ENCODE measurements at places on chromosomes 1 and 21.

DNA sequence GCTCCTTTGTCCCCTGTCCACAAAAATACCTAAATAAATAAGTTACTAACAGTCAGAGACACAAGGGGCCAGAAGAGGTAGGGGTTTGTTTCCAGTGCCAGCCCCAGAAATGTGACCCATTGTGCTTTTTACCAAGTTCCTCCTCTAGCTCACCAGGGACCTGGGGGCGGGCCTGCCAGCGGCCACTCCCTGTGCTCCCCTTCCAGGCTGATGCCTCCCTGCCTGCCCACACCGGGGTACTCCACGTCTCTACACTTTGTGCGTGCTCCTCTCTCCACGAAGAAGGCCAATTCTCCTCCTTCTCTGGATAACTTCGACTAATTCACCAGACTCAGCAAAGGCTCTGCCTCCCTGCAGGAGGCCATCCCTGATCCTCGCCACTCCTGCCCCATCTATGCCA lies 72.1 kb downstream of the BCAR3 start:
- DNase-seq = no peak

DNA sequence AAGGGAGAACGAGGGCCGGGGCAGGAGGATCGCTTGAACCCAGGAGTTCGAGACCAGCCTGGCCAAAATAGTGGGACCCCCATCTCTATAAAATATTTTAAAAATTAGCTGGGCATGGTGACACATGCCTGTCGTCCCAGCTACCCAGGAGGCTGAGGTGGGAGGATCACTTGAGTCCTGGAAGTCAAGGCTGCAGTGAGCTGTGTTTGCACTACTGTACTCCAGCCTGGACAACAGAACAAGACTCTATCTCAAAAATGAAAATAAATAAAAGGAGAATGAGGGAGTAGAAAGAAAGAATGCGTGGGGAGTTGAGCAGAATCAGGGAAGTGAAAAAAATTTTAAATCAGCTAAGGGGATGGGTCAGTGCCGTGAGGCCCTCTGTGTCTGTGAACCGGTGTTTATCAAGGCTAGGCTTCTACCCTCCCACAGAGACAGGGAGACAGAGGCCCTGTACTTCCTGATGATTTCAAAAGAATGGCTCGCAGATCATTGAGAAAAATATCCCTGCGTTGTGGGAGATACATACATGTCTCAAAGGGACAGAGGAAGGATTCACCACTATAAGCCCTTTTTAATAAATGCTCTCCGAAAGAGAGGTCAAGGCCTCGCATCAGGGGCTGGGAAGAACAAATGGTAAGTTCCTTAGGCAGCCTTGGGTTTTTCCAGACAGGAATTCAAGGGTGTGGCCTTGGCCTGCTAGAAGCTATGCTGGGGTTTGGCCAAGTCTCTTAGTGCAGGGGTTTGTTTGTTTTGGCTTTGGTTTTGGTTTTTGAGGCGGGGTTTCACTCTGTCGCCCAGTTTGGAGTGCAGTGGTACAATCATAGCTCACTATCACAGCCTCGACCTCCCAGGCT lies 20.7 kb downstream of the IL10RB start:
- peak; percentile 61 for DNase-seq

DNA sequence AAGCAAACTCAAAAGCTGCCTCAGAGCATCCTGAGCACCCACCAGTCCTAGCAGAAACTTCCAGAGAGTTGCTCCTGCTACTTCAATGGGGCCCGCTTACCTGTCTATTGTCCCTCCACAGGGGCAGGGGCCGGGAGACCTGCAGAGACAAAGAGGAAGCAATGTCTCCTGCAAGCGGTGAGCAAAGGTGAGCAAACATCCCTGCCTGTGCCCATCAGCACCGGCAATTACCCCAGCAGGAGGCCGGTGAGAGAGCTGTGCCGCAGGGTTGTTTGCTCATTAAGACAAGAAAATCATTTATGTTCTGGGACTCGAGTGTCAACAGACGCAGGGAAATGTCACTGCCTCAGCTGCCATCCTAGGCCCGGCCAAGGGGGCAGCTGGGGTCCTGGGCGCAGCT lies 53.8 kb upstream of the TARDBP start:
- no peak for DNase-seq

- peak; percentile 19 for DNase-seq
Measured at GRCh38 chr21:16113052-16113715, 383.4 kb downstream of the USP25 start.

GRCh38 chr1:225685476-225686176 lies 32.7 kb upstream of the ENAH start:
- no peak for DNase-seq

- DNase-seq = no peak
Measured at GRCh38 chr1:77348549-77348948, 66.7 kb downstream of the AK5 start.

DNA sequence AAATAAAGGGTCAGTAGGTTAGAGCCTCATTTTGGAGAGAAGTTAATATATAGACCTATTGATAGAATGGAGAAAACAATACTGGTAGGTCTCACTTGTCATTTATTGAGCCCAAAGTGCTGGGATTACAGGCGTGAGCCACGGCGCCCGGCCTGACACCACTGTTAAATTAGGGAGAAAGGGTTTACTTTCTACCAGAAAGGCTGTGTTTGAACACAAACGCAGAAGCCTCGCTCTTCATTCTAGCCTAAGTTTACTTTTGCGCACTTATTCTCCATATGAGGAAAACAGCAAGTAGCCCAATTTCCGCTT lies 710 bp upstream of the PRPF3 start:
- no peak for DNase-seq

DNA sequence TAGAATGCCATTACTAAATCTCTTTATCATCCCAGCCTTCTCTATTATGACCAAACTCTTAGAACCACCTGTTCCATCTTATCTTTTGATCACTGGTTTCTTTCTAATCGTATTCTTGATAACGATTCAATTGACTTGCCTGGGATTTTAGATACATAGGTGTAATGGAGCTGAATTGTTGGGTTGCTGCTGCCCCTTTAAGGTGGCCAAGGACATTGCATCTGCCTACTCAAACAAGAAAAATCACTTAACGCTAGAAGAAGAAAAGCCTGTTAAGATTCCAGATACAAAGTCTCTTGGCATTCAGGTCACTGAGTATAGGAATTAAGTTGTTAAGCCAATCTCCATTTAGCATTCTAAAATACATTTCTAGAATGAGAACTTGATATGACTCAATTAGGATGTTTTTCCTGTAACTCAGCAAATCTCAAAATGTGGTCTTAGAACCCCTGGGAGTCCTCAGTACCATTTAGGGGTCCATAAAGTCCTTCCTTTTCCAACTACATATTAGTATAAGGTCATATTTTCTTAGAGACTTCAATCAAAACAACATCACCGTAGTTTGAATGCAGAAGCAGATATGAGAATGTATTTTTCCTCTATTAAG lies 12.4 kb downstream of the NEXN start:
- peak; percentile 69 for DNase-seq

- no peak for DNase-seq
Measured at GRCh38 chr1:155247667-155248553, 7.4 kb downstream of the ENTREP3 start.

DNA sequence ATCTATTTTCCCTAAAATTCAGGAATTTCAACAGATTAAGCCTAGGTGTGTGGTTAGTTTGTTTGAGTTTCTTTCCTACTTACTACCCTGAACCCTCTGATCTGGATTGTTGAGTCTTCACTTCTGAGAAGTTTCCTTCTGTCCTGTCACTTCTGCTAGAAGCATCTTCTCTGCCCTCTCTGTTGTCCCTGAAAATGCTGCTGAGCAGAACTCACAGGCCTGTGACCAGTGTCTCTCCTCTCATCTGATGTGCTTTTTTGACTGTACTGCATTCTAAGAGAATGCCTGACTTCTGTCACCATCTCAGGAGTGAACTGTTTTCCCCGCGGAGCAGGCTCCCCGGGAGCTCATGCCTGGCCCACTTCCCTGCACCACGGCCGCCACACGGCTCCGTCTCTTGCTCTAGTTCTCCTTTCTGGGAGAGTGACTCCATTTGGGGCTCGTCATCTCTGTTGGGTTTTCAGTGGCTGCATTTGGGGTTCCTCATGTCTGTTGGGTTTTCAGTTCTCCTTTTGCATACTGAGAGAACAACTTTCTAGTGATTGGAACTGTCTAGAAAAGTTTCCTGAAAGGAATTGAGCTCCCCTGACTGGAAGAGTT lies 77.9 kb downstream of the POFUT2 start:
- DNase-seq = no peak

DNA sequence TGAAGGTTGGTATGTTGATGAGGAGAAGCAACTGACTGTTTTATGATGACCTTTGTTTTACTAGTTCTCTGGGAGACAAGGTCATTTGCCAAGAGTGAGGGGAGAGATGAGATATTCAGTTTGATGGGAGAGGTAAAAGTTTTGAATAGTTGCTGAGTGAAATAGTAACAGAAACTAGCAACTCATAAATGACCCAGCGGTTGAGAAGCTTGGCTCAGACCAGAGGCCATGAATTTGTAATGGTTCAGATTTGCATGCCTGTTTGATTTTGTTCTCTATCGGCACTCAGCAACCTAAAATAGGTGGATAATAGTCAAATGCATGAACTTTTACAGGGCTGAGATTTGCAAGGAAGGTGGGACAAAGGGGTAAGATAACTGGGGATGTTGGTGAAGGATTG lies 6.6 kb downstream of the CCDC30 start:
- no peak for DNase-seq

- peak; percentile 35 for DNase-seq
Measured at GRCh38 chr1:57820356-57821095, 396.7 kb upstream of the DAB1 start.

DNA sequence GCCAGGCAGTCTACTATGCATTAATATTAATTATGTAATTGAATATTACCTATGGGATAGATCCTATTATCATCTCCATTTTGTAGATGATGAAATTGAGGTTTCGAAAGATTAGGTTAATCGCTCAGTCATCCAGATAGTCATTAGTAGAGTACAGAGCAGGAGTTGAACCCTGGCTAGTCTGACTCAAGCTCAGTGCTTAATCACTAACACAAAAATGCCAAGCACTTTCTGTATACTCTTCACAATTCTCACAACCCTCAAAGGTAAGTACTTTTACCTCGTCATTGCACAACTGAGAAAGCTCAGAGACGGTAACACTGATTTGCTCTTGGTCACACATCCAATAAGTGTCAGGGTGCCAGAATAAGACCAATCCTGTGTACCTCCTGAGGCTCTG lies 280.2 kb upstream of the PLXNA2 start:
- peak; percentile 6 for DNase-seq

DNA sequence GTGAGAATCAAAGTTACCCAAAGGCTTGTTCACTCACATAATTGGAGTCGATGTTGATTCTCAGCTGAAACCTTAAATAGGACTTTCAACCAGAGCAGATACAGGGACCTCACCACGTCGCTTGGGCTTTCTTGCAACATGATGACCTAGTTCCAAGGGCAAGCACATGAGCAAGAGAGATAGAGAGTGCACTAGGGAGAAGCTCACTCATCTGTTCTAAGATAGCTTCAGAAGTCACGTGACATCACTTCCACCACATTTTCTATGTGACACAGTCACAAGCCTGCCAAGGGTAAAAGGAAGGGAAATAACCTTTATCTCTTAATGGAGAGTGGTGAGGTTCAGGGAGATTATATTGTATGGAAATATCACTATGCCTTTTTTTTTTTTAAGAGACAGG lies 470.1 kb upstream of the PLXNA2 start:
- no peak for DNase-seq

- DNase-seq = peak; percentile 18
Measured at GRCh38 chr1:99472893-99473292, 173.0 kb upstream of the PALMD start.

DNA sequence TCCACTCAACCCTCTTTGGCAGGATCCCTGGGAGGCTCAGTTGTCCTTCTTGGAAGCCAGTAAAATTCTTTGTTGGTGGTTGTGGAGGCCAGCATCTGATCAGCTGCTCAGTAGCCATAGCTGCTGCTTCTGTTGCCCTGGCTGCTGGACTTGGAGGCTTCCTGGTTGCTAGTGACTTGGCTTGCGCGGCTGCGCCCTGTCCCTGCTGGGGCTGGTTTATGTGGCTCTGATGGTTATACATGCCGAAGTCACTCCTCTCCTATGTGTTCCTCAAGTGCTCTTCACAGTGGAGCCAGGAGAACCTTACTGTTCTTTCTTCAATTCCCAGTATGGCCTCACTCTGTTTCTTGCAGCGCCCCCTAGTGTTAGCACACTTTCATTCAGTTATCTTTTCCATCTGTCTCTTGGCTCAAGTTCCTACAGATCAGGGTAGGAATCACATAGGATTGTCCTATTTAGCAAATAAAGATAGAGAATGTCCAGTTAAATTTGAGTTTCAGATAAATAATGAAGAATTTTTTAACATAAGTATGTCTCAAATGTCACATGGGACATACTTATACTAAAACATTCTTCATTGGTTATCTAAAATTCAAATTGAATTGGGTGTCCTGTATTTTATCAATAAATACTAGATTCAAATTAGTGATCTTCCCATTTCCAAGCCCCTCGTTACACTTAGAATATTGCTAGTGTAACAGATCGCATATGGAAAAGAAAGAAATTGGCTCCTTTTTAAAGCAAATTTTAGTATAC lies 176.5 kb downstream of the TGFB2 start:
- DNase-seq = peak; percentile 60

GRCh38 chr1:91502672-91503184 lies 2.1 kb downstream of the CDC7 start:
- DNase-seq = peak; percentile 20

DNA sequence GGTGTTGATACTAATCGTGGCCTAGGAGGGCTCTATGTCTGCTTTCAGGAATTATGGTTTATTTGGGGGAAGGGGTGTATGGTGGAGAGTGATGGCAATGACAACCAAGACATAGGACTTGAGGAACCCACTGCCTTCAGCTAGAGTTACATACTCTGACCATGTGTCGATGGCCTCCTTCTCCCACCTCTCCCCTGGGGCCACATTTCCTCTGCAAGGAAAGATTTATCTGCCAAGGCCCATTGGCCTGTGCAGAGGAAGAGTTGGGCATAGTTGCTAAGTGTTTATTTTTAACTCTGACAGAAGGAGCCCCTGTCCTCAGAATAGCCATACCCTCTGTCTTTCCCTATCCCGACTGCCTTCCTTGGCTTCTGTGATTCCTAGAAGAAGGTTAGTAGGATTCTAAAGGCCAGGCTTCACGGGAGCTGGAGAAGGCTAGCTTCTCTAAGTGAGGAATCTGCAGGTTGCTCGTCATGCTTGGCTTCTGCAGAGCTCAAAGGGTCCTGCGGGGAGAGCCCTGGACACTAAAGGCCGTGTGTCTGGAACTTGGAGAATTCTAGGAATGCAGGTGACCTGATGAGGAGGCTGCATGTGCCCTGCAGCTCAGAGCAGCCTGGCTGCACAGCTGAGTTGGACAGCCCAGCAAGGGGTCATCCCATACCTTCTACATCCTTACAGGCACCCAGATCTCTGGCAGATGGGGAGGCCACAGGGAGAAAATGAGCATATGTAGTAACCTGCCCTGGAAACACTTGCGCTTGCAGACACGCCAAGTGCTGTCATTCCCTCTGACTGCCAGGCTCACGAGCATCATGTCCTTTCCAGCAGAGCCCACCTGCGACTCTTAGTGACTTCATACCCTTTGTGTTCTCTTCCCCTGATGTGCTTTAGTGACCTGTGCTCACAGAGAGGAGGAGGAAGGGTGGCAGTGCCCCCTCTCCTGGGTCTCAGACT lies 9.7 kb downstream of the MAPKAPK2 start:
- DNase-seq = no peak

DNA sequence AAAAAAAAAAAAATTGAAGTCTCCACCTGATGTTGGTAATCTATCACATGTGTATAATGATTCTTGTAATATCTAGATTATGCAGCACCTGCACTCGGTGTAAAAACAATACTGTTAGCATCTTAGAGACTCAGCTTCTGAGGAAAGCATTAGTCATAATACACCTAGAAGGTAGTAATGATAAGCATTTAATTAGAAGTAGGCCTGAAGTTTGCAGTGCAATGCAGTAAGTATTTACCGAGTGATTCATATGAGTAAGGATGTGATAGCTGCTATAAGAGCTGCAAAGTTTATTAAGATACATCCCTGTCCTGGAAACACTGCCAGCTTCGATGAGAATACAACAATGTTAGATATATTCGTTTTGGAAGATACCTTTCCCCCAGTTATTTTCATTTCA lies 196.4 kb downstream of the GREM2 start:
- DNase-seq = no peak

Measured in AG10803 (cell line).